ENCODE measurements at places on chromosomes 11 and 22.
A peak's percentile ranks its signal among the peaks of the same experiment; 100 is the strongest.

- DNase-seq: no peak
Observed at GRCh38 chr11:44928816-44929215, 21.9 kb downstream of the TP53I11 start.

- no peak for DNase-seq
Observed at GRCh38 chr11:126343051-126343450, 12.4 kb upstream of the ST3GAL4 start.

DNA sequence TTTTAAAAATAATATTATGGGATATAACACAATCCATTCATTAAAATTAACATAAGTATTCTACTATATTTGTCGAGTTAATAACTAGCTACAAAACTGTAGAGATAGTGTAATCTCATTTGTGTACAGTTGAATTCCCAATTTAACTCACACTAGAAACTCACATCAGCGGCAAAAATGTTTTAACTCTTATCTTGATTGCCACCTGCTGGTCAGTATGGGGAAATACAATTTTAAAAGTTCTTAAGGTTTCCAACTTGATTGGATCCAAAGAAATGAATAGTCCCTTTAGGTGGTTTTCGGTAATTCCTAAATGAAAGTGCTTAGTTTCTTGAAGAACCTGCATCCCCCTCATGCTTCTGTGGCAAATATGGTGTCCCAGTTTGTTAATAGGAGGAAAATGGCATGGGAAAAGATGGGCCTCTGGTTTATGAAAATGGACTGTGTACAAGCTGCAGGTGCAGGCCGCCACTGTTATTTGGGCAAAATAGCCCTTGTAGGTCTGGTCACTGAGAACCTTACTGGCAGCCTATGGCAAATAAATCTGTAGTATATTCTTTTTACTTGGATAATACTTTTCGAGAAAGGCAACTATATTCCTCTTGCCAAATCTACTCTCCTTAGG, 33.7 kb upstream of the SLC17A6 start:
- DNase-seq: no peak

- no peak for DNase-seq
Observed at GRCh38 chr11:61305417-61305816, 10.3 kb upstream of the VWCE start.

- no peak for DNase-seq
Observed at GRCh38 chr11:7651140-7651551, 22.2 kb downstream of the CYB5R2 start.

GRCh38 chr11:45761659-45762058, 43.3 kb upstream of the SLC35C1 start:
- no peak for DNase-seq

GRCh38 chr11:129852125-129852740, 36.6 kb downstream of the TMEM45B start:
- no peak for DNase-seq

DNA sequence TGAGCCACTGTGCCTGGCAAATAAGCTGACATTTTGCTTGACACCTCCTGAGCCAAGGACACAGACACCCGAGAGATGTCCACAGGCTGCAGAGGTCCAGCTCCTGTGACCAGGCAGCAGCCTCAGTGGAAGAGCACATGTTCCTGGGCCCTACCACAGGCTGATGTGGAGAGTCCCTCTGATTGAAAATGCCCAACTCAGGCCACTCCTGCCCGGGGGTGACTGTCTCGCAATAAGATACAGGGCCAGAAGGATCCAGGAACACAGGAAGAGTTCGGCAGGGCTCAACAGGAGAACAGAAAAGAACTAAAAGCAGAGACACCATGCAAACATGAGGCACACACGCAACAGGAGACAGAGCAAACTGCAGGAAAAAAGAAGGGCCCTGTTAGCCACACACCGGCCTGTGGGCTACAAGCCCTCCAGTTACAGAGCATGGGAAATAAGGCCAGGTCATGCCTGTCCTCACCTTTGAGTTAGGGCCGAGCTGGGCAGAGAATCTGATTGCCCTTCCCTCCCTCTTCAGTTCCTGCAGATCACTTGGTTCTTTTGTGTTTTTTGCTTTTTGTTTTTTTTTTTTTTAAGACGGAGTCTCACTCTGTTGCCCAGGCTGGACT, 28.3 kb upstream of the MALAT1 start:
- no peak for DNase-seq

DNA sequence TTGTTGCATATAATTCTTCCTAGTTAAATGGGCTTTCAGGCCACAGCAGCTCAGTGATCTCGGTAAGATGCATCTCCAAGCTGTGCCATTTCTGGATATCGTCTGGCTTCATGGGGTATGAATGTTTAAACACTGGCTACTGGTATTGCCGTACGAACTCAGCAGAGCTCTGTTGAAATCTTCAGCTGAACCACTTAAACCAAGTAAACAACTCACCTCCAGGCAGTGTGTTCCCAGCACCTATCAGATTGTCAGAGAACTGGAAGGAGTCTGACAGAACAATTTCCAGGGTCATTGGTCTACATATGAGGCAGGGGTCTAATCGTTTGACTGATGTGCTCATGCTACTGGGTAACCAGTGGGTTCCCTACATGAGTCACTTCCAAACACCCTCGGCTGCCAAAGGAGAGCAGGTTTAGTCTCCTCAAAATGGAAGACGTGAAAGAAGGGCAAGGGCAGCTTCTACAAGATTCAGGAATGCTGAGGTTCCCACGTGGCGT, 93.2 kb upstream of the BMAL1 start:
- no peak for DNase-seq

- peak; percentile 66 for DNase-seq
Observed at GRCh38 chr11:12149672-12150225, 39.4 kb downstream of the MICAL2 start.

- peak; percentile 60 for DNase-seq
Observed at GRCh38 chr11:43579171-43579918, 101.2 kb upstream of the HSD17B12 start.

DNA sequence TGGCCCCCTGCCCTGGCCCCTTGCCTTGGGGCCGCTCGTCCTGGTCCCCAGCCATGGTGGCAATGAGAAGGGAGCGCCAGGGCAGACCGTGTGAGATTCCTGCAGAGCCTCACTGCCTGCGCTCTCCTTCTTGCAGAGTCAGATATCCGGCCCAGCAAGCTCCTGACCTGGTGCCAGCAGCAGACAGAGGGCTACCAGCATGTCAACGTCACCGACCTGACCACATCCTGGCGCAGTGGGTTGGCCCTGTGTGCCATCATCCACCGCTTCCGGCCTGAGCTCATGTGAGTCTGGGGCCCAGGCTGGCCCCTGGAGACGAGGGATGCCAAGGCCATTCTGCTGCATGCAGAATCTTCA, 114.1 kb downstream of the MICAL2 start:
- peak; percentile 92 for DNase-seq

DNA sequence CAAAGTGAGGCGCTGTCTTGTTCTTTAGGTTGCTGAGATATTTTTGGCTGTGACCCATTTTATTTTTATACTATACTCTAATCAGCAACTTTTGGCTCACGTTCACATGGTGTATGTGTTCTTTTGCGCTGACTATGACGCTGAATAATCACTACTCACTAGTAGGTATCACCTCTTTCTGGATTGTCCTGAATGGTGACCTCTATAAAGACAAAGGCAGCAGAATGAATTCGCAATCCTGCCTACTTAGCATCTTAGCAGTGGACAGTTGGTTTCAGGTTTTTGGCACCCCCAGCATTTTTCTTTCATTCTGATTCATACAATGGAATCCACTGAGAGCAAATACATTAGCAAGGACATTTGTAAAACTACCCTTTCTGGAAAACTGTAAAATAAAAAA, 351.3 kb downstream of the JRKL start:
- no peak for DNase-seq

- no peak for DNase-seq
Observed at GRCh38 chr11:34614344-34615104, 6.4 kb upstream of the EHF start.

DNA sequence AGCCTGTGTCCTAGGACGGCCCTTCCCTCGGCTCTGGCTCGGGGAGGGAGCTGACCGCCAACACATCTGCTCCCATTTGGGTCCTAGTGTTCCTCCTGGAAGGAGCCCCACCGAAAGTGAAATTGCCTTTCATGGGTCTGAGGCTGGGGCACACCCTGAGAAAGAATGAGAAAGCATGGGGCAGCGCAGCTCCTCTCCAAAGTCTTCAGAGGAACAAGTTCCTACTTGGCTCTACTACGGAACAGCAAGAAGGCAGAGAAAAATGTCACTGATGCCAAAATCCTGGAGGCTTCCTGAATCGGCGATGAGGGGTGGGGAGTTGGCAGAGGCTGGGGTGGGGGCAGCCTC, 41.5 kb upstream of the MYEOV start:
- DNase-seq: no peak

- DNase-seq: no peak
Observed at GRCh38 chr11:64762277-64762673, 2.5 kb upstream of the PYGM start.

- DNase-seq: no peak
Observed at GRCh38 chr11:102367364-102367763, 20.4 kb downstream of the BIRC2 start.

- no peak for DNase-seq
Observed at GRCh38 chr11:31872076-31872443, 60.9 kb upstream of the PAX6 start.

DNA sequence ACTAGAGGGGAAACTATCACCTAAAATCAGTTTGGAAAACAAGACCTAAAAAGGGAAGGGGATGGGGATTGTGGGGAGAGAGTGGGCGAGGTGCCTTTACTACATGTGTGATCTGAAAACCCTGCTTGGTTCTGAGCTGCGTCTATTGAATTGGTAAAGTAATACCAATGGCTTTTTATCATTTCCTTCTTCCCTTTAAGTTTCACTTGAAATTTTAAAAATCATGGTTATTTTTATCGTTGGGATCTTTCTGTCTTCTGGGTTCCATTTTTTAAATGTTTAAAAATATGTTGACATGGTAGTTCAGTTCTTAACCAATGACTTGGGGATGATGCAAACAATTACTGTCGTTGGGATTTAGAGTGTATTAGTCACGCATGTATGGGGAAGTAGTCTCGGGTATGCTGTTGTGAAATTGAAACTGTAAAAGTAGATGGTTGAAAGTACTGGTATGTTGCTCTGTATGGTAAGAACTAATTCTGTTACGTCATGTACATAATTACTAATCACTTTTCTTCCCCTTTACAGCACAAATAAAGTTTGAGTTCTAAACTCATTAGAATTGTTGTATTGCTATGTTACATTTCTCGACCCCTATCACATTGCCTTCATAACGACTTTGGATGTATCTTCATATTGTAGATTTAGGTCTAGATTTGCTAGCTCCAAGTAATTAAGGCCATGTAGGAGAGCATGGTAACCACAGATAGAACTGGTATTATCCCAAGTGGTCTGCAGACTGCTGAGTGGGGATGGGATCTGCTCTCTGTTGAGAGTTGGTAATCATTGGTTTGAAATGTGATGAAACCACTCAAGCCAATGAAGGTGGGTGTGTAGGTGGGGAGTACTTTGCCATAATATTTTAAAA, 3.6 kb downstream of the NEAT1 start:
- DNase-seq: no peak

DNA sequence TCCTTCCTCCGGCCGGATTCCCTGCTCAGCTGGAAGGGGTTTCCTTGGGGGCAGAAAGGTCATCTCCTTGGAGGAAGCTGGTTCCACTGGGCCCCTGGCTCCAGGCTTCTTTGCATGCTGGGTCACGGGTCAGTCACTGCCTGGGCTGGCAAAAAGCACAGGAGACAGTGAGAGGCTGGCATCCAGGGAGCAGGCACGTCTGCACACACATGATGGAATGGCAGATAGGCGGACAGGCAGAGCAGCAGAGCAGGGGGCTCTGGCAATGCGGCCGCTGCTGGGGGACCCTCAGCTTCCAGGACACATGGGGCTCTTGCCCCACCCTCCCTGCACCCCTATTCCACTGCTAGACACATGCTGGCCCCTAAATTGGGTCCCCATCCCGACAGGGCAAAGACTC, 40.4 kb downstream of the C11orf58 start:
- DNase-seq: no peak

DNA sequence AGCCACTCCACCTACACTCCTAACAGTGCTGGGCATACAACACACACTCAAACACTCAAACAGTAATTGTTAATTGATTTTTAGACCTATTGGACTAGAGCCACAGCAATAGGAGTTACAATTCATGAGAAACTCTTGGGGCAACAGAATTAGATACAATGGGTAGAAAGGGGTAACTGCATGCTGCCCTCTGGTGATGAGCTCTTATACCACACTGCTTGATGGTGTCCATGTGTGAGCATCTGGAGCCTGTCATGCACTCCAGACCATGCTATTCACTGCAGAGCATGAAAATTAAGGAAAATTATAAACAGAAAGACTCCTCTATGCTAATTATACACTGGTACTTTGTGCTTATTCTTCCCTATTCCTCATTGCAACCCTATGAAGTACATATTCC, 975.5 kb upstream of the CCDC90B start:
- no peak for DNase-seq

DNA sequence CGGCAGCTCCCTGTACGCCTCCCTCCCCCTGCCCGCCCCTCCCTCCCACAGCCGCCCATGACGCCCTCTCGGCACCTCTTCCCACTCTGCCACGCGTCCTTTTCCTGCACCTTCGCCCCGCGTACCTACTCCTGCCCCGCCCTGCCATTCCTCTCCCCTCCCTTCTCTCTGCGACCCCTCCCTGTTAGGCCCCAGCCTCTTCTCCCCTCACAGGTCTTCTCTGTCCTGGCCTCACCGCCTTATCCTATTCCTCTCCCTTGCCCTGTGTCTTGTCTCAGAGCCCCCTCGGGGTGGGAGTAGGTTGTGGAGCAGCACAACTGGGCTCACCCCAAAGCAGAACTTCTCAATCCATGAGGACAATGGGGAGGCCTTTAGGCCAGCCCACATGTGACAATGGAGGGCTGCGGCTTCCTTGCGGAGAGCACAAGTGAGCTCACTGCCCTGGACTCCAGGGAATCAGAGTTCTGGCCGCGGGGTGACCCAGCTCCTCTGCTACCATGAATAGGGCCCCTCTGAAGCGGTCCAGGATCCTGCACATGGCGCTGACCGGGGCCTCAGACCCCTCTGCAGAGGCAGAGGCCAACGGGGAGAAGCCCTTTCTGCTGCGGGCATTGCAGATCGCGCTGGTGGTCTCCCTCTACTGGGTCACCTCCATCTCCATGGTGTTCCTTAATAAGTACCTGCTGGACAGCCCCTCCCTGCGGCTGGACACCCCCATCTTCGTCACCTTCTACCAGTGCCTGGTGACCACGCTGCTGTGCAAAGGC, 539 bp downstream of the SLC35C1 start:
- DNase-seq: no peak

All from stimulated activated naive CD8-positive, alpha-beta T cell treated with anti-CD3 and anti-CD28 coated beads, Interleukin-15, Interleukin-2, amounts not matched to agents 100 U/mL and 50 U/mL, for 24 hours (primary cell).